ENCODE measurements at places on chromosomes 2 and 18.

- no peak for DNase-seq
These were observed 61.5 kb upstream of the KLF7 start for GRCh38 chr2:207227062-207227748.

- DNase-seq, result peak; percentile 49
These were observed 36.1 kb upstream of the TXNDC2 start for GRCh38 chr18:9849407-9850283.

DNA sequence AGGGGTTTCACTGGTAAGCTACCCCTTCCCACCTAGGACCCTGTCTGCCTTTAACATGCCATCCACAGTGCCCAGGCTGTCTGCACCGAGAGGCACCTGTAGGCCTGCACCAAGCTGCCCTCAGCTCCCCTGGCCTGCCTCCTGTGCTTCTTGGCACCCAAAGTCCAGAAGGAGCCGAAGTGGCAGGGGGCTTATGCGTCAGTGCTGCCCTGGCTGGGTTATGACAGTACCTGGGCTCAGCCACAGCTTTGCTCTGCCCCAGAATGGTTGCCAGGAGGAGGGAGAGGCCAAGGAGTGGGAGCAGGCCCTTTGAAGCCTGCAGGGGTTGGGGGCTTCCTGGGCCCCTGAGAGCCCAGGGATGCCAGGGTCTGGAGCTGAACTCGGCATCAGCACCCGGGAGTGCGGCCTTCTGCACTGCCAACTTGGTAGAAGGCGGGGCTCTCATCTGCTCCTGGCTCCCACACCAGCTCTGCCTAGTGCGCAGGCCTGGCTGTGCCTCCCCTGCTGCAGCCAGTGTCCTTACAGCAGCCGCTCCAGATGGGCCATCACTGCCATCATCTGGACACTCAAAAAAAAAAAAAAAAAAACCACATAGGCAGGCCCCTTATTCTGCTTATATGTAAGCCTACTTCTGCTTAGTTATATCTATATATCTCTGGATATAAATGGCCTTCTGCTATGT is 155.4 kb downstream of the THSD7B start:
- no peak for DNase-seq

- DNase-seq, result no peak
These were observed 360.4 kb downstream of the PLCL1 start for GRCh38 chr2:198164843-198165242.

- no peak for DNase-seq
These were observed 24.3 kb downstream of the DIS3L2 start for GRCh38 chr2:231985823-231986261.

DNA sequence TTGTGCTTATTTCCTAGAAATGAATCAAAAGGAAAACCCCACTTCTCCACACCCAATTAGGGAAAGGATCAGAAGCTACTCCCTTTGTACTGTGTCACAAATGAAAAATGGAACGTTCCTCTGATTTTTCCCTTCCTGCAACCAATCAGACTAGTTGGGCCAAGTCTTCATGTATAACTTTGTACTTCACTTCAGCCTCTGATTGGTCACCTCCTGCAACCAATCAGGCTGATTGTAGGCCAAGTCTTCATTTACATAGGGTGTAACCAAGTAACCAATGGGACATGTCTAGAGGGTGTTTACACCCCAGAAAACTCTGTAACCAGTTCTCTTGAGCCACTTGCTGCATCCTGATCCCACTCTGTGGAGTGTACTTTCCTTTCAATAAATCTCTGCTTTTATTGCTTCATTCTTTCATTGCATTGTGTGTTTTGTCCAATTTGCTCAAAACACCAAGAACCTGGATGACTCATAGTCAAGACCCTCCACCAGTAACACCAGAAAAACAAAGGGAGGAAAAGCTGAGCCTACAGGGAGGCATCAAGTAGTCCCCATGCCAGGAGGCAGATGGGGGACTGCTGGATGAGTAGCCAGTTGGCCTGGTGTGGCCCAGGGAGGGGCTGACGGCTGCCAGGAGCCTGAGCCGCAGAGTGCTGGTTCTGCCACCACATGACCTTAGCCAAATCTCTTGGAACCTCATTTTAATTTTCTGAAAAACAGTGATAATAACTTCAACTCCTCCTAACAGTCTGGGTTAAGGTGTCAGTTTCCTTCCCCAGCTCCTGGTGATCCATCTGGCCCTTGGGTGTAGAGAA is 46.1 kb downstream of the SOWAHC start:
- DNase-seq, result no peak

DNA sequence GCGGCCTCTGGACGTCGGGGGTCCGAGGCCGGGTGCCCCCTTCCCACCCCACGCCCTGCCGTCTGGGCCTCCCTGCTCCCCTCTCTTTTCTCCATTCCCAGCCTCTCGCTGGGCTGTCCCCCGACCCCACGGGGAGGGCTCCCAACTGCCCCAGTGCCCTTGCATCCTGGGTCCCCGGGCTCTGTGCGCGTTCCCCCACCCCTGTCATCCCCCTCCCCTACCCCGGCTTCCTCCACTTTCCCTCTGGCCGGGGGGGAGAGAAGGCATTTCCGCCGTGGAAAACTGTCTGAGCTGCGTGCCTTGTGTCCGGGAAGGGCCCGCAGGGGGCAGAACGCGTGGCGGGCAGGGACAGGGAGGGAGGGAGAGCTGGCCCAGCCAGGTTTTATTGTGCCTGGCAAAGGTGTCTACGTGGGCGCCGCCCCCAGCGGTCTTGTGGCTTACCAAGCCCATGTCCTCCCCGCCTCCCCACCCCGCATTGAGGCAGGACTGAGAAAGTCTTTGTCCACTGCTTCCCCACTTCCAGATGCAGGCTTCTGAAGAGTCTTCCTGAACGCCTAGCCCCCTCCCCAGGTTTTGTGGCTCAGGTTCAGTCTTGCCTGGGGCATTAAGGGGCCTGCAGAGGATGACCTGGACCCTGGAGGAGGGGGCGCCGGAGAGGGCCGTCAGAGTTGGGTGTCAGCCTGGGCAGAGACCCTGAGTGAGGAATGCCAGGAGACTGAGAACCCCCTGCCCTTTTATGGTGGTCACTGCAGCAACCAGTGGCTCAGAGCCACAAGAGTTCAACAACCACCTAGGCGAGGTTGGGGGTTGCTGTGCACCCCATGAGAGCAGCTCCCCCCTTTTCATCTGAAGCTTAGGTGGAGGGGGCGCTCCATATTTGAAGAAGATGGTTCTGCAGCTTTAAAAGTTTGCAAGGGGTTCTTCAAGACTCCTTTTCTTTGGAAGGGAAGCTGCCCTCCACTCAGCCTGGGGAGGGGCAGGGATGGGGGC is 1.3 kb downstream of the ITM2C start:
- no peak for DNase-seq

DNA sequence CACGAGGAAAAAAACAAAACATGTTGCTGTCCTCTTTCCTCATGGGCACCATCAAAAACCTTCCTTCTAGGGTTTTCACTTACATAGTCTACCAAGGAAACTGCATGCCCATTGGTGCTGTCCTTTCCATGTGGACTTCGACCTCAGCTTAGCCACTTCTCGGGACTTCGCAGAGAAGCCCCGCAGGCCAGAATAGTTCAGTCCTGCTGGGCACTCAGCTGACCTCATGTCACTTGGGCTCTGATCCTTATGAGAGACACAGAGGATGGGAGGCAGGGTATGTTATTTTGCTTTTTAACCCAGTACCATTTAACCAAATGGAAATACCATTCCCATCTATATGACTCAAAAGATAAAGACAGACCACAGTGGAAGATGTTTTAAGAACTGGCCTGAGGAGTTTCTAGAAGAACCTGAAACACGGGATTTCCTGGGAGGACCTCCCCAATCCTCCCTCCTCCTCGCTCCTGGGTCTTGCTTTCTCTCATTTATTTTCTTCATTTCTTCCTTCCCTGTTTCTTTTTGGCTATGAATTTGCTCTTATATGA is 28.4 kb downstream of the AAK1 start:
- DNase-seq, result no peak

GRCh38 chr2:147917161-147917560 is 72.3 kb downstream of the ACVR2A start:
- DNase-seq, result no peak

DNA sequence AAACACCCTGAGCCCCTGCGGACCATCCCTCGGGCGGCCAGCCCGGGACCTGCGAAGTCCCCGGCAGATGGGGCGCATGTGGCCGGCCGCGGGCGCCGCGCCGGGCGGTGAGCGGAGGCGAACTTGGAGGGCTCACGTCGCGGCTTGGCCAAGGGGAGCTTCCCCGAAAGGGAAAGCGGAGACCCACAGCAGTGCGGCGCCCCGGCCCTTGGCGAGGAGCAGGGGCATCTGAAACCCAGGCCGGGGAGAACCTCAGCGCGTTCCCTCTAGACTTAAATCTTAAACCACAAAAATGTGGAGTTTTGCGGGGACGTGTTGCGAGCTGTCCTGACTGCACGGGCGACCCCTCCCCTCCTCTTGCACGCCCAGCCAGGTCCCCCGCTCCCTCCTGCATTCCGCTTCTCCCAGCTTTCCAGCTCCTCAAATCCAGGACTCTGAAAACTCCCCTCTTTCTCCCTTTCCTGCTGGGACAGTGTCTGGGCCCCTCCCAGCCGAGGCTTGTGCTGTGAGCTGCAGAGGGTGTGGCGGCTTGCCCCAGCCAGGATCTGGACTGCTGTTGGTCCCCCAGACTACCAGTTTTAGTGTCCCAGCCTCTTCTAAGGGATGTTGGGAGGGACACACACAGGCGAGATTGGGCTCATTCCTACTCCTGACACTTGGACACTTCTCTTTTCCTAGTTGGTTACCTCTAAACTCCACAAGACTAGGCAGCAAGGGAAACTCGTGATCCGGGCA is 1.3 kb downstream of the FMNL2 start:
- DNase-seq, result no peak

- no peak for DNase-seq
These were observed 27.0 kb downstream of the NFATC1 start for GRCh38 chr18:79422783-79423165.

DNA sequence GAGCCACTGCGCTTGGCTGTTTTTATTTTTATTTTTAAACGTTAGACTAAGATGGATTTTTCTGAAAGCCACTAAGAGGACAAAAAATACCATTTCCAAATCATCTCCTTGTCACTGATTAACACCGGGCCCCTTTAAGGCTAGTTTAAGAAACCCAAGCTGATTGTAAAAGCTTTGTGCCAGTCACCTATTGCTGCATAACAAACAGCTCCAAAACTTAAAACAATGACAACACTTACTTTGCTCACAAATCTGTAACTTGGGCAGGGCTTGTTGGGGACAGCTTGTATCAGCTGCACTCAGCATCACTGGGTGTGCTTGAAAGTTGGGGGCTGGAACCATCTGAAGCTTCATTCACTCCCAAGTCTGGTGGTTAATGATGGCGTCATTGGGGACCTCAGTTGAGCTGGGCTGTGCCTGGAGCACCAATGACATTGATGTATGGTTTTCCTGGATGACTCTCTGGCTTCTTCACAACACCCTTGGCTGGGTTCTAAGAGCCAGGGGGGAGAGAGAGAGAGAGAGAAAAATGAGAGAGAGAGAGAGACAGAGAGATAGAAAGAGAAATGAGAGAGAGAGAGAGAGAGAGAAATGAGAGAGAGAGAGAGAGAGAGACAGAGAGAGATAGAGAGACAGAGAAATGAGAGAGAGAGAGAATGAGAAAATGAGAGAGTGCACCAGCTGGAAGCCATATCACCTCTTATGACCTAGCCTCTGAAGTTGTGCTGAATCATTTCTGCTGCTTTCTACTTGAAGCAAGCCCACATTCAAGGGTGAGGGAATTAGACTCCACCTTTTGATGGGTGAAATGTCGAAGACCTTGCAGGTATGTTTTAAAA is 26.0 kb upstream of the ATG16L1 start:
- DNase-seq, result no peak

DNA sequence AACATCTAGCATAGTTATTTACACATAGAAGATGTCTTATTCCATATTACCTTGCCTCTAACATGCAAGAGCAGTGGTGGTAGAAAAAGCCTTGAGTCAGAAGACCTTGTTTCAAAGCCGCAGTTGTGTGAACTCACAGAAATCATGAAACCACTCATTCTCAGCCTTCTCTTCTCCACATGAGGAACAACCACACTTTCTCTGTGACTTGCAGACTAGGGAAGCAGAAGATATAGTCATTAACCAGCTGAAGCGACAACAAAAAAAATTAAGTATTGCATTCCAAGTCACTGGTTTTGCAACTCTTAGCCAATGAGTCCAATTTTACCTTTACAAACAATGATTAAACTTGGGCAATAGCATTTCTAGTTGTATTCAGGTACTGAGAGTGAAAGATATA is 19.0 kb downstream of the TWSG1 start:
- DNase-seq, result no peak

DNA sequence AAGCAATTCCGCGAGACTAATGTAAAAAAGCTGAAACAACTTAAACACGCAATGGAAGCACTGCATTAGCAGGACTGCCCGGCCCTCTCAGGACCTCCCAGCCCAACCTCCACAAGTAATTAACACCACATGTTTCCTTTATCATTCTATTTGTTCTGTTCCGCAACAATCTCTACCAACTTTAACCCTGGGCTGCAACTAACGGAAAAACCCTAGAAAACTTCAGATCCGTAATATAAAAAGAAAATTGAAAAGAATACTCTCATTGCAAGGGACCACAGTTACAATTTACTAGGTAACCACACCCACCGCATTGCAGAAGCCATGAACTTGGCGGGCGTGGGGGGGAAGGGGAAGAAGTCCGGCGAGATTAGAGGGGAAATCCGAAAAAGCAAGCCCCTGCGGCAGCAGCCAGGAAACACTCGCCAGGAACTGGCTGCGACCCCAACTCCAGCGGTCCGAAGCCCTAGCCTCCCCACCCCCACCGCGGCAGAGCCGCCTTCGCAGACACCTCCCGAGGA is 1.2 kb downstream of the EPB41L3 start:
- DNase-seq, result no peak

- DNase-seq, result no peak
These were observed 1.5 kb upstream of the SLC35G4 start for GRCh38 chr18:11607906-11608305.

DNA sequence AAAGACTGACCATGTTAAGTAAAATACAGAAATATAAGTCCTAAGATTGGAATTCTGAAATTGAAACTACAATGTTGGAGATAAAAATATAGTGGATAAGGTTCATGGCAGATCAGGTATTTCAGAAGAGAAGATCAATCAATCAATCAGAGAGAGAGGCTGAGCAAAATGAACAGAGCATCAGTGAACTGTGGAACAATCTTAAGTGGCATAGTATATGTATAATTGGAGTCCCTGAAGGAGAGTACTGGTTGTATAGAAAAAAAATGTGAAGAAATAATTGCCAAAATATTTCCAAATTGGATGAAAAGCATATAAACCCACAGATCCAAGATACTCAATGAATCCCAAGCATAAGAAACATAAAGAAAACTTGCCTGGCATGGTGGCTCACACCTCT is 35.0 kb downstream of the ASB18 start:
- no peak for DNase-seq

- no peak for DNase-seq
These were observed 107.6 kb downstream of the MEMO1 start for GRCh38 chr2:31903109-31903780.
